ENCODE measurements at places on chromosomes 16 and 17. TPM values are rescaled to one million over a fixed set of nuclear protein-coding genes. Genes with fewer than 3 reads are reported as not detected.

DNA sequence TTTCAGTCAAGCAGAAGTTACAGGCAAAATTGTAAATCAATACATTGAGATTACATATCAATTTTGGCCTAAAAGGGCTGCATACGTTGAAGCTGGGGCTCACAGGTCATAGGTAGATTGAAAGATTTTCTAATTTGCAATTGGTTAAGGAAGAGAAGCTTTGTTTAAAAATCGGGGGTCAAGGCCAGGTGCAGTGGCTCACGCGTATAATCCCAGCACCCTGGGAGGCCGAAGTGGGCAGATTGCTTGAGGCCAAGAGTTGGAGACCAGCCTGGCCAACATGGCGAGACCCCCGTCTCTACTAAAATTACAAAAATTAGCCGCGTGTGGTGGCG is 68.4 kb downstream of the MARF1 start:
- no peak for DNase-seq

Gene FKBP10
- 123 TPM for total RNA-seq

DNA sequence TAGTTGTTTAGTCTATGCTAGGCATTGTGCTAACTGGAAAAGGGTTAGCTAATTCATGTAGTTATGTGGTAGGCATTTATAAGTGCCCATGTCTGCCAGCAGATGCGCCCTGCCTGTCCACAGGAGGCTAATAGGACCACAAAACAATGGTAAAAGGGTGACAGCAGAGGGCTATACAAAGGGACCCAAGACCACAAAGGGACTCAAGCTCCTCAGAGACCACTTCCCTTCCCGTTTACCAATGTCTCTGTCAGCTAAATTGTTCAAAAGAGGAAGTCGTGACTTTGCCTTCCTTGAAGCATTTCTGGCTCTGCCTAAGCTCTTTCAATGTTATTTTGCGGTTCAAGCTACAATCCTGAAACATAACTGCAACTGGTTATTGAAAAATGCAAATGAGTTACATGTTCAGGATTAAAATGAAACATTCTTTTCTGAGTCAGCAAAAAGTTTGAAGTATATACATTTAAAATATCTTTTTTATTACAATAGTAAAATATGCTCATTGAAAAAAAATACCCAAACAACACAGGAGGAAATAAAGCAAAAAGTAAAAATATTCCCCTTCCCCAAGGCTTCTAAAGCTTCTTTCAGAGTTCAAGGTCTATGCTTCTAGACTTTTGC is 149.2 kb downstream of the MAF start:
- DNase-seq = no peak

DNA sequence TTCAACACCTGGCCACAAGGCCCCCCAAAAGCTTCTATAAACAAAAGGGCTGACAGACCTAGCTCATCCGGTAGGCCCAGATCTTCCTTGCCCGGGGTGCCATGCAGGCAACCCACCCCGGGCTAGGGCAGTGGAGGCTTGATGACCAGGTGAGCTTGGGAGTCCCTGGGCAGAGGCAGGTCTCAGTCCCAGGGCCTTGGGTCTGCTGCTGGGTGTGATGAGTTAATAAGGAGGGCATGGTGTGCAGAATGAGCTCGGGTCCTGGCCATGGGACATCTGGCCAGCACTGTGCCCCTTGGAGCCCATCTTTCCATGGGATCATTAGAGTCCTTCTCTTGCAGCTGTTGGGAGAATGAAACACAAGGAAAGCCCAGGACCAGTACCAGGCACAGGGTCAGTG is 20.2 kb upstream of the MPRIP start:
- no peak for DNase-seq

DNA sequence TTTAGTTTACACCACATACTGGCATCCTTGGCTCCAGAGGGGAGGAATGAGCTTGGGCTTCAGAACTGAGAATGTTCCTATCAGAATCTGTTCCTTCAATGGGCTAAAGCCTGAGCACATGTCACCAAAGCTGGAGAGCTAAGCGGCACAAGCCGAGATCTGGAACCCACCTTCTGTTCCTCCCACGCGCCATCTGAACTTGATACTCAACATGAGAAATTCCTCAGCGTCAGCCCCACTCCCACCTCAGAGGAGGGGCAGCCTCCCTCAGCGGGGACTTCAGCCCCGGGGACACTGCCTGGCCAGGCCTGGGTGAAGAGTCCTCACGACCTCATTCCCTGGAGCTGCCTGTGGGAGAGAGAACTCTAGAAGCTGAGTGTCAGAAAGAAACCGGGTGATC is 22.8 kb upstream of the SLC47A1 start:
- no peak for DNase-seq

DNA sequence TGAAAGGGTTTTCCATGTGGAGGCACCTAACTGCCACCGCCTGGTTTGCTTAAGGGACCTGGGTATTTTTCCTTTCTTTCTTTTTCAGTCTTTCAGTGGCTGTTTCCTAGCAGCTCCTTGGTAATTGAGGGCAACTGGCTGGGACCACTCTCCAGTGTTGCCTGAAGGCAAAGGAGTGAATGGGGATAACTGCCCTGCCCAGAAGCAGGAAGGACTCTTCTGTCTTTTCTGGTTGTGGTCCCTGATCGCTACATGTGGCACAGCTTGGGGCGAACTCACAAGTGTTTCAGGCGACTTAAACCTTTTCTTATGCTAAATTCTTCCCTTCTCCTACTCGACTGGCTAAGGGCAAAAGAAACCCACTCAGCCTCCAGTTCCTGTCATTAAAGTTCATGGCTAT is 10.1 kb upstream of the TMEM98 start:
- no peak for DNase-seq

- no peak for DNase-seq
These were observed 66.1 kb downstream of the SREBF1 start for GRCh38 chr17:17770632-17771044.

- no peak for DNase-seq
These were observed 2.5 kb upstream of the ARL6IP1 start for GRCh38 chr16:18803569-18804462.

DNA sequence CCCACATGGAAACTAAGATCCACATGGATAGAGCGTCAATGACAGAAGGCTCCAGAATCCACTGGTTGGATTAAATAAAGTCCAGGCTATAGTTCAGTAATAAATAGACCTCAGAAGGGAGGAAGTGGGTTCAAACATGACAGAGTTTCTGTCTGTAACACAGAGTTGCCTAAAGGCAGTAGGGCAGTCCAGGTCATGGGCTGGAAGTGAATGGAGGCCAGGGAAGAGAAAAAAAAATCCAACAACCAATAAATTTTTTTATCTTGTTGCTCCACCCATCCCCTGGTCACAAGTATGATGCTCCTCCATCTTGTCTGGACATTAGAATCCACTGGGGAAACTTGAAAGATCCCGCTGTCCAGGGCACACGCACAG is 92.4 kb downstream of the RGS9 start:
- no peak for DNase-seq
